ENCODE measurements at places on chromosomes 1 and 21.
A peak's percentile ranks its signal among the peaks of the same experiment; 100 is the strongest.

- no peak for DNase-seq
Observed at GRCh38 chr1:117590273-117590925, 15.4 kb upstream of the TENT5C start.

GRCh38 chr1:35707601-35708440, 10.9 kb downstream of the C1orf216 start:
- no peak for DNase-seq

- peak; percentile 99 for DNase-seq
Observed at GRCh38 chr1:212470059-212470458, 37.3 kb downstream of the NENF start.

DNA sequence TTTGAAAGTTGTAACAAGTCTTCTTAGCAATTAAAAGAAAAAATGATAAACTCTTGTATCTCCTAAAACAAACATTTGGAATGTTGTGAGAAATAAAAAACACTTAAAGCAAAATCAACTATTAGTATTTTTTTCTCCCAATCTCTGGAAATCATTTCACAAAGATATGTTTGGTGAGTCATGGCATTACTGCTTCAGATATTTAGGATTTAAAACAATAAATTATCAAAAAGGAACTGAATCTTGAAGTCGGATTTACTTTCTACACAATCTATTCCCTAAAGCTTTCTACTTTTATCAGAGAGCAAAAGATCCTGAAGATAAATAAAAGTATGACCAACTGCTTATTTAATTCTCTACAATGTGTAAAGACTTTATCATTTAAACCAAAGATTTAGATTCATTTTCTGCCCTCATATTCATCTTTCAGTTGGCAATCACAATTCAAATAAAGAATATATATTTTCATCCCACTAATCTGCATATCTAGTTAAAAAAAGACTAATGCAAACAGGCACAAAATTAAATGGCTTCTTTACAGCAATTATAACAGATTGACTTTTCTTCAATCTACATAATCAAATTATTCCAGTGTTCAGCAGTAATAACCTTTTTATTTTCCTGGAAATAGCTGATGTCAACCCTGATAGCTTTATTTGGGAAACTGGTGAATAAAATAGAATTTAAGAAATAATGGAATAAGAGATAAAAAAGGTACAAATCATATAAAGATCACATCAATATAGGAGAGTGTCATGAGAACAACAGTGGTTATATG, 230.0 kb downstream of the COP1 start:
- no peak for DNase-seq

GRCh38 chr1:103326595-103326994, 198.9 kb upstream of the RNPC3 start:
- DNase-seq = no peak

DNA sequence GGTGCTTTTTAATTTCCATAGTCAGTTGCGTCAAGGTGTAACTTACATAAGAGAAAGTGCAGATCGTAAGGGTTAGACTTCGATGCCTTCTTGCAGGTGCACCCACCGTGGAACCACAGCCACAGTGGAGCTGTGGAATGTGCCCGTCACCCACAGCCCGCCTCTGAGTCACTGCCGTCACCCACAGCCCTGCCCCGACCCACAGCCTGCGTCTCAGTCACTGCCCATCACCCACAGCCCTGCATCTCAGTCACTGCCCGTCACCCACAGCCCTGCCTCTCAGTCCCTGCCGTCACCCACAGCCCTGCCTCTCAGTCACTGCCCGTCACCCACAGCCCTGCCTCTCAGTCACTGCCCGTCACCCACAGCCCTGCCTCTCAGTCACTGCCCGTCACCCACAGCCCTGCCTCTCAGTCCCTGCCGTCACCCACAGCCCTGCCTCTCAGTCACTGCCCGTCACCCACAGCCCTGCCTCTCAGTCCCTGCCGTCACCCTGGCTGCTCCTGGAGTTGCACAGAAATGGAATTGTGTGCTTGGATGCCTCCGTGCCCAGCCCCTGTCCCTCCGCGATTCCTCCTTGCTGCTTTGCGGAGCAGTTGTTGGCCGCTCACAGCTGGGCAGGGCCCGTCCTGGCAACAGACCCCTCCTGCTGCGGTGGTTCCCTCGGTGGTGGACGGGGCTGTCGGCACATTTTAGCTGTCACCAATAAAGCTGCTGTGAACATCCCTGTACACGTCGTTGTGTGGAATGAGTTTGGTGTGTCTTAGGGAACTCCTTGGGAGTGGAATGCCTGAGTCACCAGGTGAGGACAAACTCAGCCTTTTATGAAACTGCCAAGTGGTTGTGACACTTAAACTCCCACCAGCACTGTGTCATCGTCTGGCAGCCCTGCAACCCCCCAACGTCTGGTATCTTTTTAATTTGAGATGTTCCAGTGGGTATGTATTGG, 44.9 kb upstream of the COL6A2 start:
- peak; percentile 67 for DNase-seq

DNA sequence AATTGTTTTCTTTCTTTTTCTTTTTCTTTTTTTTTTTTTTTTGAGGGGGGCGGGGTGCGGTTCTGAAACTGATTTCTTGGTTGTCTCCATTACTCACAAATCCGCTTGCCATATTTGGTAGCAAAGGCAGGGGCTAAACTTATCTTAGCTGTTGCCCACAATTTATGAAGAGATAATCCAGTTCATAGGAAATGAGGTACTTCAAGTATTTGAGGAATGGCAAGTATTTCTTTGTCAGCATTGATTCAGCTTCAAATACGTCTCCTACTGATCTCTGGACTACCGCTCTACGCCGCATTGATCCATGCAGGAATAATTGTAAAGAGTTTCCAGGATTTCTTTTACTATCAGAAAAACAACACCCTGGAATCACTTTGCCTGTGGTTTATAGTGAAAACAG, 289.2 kb upstream of the DPYD start:
- DNase-seq = peak; percentile 89

DNA sequence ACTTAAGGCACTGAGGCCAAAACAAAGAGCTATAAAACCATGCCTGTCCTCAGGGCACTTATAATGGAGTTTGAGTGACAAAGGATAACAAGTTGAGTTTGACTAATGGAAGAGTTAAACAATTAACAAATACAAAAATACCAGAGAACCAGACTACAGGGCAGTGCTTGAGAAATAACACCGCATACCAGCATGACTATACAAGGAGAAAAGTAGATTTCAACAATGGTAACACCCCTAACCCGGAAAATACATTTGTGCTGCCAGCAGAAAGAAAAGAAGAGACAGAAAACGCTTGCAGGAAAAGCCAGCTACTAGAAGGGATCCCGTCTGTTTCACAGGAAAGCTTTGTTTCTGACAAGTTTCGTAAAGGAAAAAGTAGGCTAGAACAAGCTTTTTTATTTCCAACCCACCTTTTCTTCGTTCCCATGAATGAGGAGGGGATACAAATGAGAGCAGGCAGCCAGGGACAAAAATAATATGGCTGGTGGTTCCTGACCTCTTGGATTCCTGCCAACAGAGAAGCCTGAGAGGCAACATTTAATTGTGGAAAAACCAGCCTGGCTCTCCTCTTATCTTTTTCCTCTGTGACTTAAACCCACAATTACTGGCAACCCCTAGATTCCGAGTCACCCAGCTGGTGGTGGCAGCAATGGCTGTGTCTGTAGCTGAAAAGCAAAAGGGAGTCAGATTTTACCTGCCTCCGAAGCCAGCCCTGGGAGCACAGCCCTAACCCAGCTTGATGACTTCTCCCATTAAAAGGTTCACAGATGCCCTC, 56.5 kb downstream of the WLS start:
- DNase-seq = no peak

DNA sequence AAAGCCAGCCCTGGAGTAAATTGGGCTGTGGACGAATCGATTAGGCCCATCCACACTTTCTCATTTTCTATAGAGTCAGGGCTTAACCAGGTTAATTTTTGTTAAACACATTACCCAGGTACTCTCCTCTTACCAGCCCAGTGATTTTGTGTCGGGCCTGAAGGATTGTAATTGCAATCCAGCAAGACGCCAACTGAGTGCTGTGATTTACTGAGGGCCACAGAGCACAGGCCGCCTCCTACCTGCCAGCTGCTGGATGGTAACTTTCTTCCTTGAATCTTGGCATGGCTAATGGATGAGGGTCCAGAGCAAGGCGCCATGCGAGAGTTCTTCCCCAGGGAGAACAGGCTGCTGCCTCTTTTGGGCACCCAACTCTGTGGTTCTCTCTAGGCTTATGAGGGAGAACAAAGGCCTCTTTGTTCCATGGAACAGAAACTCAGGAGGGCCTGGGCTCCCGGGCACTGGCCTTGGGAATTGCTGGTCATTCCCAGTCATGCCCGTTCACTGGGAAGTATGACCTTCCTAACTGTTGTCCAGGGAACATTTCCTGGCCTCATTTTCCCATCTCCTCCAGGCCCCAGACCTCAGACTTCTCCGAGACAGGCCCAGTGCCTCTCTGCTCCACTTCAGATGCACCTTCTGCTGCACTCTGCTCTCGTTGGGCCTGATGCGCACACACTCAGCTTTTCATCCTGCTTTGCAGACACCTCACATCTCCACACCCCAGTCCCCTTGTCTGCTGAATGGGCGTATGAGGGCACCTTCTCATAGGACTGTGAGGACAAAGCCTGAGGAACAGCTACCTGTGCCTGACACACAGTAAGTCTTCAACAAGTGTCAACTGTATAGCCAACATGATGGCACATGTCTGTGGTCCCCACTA, 57.3 kb downstream of the SYF2 start:
- DNase-seq = no peak

GRCh38 chr1:84689514-84690396, 506 bp downstream of the SSX2IP start:
- DNase-seq = no peak

GRCh38 chr1:20785907-20786252, 1.2 kb downstream of the HP1BP3 start:
- DNase-seq = no peak
